ENCODE measurements at places on chromosomes 6 and 20.

DNA sequence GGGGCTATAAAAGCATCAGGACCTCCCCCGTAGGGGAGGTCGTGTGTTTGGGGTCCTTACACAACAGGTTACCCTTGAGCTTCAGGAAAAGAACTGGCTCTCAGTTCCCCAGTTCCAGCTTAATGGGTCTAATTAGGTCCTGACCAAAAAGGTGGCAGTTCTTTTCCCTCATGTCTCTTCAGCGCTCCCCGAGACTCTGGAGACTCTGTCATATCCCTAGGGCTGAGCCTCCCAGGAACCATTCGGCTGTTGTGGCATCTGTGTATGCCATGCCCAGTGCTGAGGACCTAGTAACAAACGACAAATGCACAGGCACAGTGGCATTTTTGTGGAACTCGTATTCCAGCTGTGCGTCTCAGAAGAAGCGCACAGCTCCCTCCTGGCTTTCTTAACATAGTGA lies 14.6 kb downstream of the PRDM1 start:
- DNase-seq, result no peak

DNA sequence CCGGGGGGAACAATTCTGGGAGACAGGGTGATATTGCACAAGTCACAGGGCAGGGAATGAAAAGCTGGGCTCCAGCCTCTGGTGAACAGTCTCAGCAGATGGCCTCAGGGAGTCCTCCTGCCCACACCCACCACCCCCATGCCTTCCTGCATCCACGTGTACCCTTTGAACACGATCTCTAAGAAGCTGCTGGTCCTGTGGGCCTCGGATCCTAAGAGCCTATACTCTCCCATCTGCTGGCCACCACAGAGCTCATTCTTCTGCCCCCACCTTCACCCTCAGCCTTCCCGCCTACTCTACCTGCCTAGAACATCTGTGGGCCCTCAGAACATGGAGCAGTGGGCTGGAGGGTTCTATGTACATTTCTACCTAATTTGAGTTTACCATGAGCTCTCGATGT lies 60.3 kb downstream of the TRERF1 start:
- DNase-seq, result no peak

- no peak for DNase-seq
Observed at GRCh38 chr20:56624786-56625681, 4.1 kb upstream of the TFAP2C start.

GRCh38 chr6:90095145-90095544 lies 200.9 kb downstream of the GJA10 start:
- DNase-seq, result no peak

DNA sequence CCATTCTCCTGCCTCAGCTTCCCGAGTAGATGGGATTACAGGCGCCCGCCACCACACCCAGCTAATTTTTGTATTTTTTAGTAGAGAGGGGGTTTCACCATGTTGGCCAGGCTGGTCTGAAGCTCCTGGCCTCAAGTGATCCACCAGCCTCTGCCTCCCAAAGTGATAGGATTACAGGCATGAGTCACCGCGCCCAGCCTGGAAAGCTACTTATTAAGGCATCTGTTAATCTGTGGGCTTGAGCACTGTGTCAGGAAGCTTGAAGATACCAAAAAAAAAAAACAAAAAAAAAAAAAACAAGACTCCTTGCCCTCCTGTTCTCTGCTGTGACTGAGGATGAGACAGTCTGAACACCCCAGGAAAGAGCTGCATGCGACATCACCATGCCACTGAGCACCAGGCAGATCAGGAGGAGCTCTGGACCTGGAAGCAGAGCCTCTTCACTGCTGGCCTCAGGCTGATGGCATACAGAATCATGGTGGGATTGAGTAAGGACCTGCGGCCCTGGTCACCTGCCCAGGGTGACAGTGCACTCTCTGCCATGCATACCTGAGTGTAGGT lies 166.5 kb upstream of the SNX9 start:
- DNase-seq, result no peak

DNA sequence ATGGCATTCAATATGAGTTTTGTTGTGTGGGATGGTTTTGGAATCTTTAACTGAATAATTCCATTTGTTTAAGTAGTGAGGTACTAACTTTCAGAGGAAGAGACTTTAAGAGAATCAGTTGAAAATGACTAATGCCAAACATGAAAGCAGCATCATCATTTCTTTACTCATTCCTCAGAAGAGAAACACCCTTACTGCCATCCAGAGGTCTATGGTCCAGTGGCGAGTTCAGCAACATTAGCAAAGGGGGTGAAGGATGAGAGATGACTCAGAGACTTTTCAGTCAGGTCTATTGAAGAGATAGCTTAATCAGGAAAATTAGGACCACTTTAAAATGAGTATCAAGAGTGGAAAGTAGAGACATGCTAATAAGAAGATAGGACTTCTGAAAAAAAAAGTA lies 118.8 kb downstream of the COL19A1 start:
- DNase-seq, result no peak

DNA sequence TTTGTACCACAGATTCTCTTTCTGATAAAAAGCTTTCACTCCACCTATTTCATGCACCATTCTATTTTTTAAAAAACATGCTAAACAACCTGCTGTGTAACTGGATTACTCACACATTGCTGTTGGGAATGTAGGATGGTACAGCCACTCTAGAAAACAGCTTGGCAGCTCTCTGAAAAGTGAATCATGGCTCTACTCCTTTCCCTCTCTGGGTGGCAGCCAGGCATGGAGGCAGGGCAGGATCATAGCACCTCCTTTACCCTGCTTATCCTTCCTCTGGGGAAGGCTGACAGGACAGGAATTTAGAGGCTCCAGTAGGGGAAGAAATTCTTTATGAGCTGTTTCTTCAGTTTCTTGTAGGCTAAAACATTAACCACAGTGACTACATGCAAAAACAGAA lies 6.7 kb upstream of the VNN2 start:
- DNase-seq, result no peak

DNA sequence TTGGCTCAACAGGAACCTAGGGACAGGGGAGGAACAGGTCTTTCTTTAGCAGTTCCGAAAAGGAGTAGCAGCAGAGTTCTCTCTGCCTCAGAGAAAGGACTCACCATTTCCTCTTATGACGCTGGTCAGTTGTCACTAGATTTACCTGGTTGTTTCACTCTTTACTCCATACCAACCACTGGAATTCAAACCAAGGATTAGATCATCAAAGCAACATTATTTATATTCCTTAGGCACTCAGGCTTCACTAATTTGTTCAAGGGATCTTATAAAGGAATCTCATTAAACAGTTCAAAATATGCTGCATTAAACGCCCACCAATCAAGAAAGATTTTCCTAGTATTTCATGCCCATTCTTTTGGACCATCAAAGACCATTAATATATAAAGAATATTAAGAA lies 1129.5 kb upstream of the MAP3K7 start:
- DNase-seq, result no peak

DNA sequence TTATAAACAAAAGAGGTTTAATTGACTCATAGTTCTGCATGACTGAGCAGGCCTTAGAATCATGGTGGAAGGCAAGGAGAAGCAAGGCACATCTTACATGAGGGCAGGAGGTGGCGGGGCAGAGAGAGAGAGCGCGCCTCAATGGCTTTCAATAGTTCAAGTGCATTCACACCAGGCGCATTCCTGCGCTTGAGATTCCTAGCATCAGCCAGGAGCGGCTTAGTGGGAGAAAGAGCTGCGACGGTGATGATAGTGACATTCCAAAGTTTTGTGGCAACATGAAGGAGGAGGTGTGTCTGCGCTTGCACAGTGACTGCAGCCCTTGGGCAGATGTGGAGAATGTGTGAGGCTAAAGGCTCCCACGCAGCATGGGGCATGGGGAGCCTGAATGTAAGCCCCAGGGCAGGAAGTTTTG lies 25.0 kb upstream of the EMILIN3 start:
- DNase-seq, result no peak

DNA sequence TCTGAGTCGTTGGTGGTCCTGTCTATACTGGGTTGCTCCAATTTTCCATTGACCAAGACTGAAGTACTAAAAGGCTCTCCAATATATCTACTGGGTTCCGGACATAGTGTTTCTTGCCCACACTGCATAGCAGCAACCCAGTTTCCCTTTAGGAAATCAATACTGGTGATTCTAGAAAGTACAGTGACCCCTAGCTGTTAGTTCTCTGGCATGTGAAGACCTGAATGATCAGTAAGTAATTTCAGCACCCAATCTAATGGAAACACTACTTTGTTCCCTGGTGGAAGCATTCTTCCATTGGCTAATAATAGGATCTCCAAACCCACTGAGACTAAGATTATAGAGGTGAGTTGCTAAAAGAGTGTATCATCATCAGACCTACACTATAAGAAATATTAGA lies 40.8 kb upstream of the STMND1 start:
- DNase-seq, result no peak

GRCh38 chr6:29941016-29941415 lies 1.3 kb upstream of the HLA-A start:
- no peak for DNase-seq

DNA sequence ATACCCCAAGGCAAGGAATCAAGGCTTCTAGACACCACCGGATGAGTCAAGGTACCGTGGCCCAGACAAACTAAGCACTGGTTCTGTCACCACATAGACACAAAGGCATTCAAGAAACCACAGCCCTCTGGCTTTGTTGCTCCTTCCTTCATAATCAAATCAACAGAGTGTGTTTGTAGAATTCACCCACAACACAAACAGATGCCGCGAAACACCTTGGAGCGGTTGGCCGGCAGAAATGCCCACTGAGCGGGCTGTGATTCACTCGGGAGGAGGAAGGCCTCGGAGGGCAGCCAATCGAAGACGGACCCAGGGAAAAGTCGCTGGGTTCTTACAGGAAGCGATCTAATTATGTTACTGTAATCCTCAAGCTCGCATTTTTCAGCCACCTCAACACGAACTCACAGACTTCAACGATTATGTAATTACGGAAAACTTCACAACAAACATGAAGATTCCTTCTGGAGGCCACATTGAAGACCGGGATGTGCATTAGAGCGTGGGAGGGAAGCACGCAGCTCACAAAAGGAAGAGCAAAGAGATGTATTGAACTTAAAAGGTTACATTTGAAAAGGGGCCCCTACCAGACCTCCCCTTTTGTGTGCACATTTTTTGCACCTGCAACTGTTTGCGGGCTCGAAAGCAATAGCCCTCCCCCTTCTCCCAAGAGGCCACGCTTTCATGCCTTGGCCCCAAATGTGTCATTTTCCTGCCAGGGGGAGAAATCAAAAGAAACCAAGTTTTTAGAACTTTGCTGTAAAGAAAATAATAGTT lies 184.7 kb upstream of the PREP start:
- DNase-seq, result no peak

DNA sequence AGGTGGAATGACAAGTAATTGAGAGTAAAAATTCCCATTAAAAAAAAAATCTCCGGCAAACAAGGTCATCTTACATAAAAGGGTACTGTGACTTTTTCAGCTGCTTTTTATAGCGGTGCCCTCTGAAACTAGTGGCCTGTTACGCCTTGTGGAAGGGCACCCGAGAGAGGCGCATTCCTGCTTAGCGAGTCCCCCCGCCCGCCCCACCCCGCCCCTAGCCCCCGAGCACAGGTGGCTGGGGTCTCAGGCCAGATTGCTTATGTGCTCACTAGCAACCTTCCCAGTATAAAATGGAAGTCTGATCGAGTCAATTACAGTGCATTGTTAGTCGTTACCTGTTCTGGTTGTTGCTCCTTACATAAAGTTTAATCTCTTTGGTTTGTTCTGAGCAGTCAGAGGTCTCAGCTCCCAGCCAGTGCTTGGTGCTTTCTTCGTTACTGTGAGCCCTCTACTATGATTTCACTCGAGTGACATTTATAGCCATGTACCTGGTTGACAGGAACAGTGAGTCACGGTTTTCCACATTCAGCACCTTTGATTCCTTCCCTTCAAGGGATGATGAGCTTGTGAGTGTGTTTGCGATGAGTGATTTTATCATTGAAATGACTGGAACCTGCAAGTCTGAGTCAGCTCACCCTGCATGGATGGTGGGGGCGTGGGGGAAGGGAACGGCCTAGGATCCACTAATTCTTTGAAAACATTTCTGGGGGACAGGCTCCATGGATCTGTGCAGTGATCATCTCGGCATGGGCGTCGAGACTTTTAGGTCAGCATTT lies 47.6 kb downstream of the ZDHHC14 start:
- DNase-seq, result no peak

DNA sequence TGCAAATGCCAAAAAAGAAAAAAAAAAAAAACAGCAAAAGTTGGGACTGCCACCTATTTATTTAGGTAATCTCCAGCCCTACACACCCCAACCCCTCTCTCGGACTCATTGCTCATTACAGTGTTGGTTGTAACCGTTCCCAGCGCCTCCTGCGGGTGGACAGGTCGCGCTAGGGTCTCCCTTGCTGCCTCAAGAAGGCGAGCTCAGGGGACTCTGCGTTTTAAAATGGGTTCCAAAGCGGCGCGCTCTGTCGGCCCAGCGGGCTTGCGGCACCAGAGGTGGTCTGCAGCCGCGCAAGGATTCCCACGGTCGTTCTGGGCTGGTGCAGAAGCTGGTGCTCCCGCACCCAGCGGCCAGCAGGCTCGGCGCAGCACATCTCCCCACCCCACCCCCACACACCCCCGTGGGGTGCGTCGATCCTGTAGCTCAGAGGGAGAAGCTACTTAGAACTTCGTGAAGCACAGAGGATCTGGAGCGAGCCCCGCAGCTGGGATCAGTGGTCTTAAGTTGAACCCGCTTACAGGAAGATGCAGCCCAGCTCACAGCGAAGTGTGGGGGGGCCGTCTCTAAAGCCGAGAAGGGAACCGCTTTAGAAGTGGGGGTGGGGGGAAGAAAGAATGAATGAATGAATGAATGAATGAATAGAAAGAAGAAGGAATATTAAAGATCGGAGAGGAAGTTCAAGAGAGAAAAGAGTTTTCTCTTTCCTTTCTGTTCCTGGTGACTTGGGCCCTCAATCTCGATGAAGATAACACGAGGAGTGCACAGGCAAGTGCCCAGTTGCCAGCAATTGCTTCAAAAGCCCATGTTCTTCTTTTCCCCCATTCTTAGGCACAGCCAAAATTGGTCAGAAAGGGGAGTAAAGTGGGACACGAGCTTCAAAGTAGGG lies 780 bp downstream of the TFAP2A start:
- DNase-seq, result peak; percentile 74

DNA sequence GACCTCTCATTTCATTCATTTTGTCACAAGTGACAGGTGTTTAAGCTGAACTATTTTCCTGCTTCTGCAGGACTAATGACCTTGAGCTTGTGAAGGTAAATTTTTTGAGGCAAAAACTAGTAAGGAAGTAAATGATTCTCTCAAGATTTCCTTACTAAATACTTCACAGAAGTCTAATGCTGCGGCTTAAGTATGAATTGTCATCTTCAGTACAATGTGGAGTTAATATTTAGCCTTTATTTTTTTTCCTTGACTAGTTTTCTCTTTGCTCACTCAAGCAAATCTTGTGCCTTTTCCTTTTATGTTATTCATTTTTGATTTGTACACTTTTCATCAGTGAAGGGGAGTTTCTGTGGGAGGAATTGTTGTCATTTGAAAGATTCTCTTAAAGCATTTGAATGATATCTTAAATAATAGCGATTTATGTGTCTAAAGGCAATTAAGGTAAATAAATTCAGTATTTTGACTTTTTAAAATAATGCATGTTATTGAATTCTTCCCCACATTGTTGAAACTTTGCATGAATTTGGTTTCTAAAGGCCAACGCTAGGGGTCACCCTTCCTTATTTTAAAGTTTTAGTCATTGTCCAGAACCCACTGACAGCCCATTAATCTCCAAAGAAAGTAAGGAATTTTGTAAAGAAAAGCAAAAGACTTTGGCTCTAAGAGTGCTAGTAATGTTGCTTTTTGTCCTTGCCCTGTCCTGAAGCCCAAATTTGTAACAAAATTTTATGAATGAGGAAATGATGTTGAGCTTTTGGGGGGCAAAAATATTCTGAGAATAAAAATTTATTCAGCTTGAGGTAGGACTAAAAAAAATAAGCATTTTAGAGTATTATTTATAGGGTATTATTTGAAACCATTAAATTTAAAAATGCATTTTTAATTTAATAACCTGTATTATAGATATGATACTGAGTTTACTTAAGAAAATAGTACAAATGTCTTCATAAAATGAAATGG lies 157.4 kb upstream of the LAMA2 start:
- DNase-seq, result peak; percentile 35

Data from NB4 (cell line).